ENCODE measurements at places on chromosomes 5 and 9.

GRCh38 chr5:104845541-104845940 is 1283.0 kb upstream of the NUDT12 start:
- H3K36me3 ChIP-seq, result 0 out of 2 replicates have a peak, but pooled peaks cover 8% of the 10 kb centered on the region
- H3K4me1 ChIP-seq, result no peaks in the 10 kb centered on the region
- no peak for DNase-seq
- no peak overlapping the region for H3K4me3 ChIP-seq

DNA sequence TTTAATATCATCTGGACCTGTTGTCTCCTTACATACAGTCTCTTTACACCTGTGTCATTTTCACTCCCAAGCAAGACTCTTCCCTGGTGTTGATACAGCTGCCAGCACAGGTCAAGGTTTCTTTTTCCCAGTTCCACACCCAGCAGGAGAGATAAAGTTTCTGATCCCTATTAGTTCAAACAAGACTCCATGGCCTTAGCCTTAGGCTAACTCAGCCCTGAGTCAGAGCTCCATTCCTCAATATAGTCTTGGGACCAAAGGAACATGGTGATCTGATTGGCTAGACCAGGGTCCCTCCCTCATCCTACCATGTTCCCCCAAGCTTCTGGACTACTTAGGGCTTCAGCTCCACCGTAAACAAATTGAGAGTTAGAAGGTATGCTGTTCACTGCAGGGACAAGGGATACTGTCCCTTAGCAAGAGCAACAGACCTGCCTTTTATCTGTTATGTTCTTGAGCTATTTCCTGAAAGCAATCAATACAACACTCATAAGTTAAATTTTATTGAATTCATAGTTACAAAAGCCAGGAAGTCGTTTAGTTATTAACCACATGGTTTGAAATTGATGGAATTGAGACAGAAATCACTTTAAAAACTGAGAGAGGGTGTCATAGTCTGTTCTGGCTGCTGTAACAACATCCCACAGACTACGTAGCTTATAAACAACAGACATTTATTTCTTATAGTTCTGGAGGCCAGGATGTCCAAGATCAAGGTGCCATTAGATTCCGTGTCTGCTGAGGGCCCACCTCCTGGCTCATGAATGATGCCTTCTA is 20.5 kb downstream of the SLC1A1 start:
- peaks cover 12% of the 10 kb centered on the region for H3K4me1 ChIP-seq
- H3K36me3 ChIP-seq, result peaks cover 3% of the 10 kb centered on the region
- DNase-seq, result no peak
- no peak overlapping the region for H3K4me3 ChIP-seq
- H3K27ac ChIP-seq, result no peak overlapping the region

- no peaks in the 10 kb centered on the region for H3K4me1 ChIP-seq
- DNase-seq, result peak; percentile 14
- no peak overlapping the region for H3K4me3 ChIP-seq
- no peak overlapping the region for H3K27ac ChIP-seq
These were observed 233.1 kb upstream of the IRX1 start for GRCh38 chr5:3362606-3362910.

GRCh38 chr9:35814106-35814840 is 569 bp downstream of the HINT2 start:
- peak overlapping the region; percentile 58 for H3K27ac ChIP-seq
- H3K27me3 ChIP-seq, result no peaks in the 10 kb centered on the region
- H3K4me1 ChIP-seq, result no peaks in the 10 kb centered on the region
- H3K4me3 ChIP-seq, result peak overlapping the region; percentile 84

DNA sequence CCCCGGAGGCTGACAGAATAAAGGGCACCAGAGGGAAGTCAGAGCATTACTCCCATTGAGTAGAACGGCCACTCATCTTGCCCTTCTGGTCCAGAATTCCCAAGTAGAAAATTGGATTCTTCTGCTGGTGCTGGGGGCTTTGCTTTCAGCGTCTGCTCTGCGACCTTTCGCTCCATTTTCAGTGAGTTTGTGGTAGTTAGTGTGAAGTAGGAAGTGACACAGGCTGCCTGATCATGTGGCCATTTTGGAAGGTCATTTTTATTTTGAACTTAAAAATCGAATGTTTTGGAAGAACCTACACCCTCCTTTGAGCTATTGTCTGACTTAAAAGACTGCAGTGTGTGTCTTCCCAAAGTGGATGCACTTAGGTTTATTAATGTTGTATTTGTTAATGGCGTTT is 56.7 kb upstream of the FAM120AOS start:
- H3K36me3 ChIP-seq, result no peaks in the 10 kb centered on the region
- no peak overlapping the region for H3K4me3 ChIP-seq
- no peaks in the 10 kb centered on the region for H3K4me1 ChIP-seq
- no peaks in the 10 kb centered on the region for H3K27me3 ChIP-seq

DNA sequence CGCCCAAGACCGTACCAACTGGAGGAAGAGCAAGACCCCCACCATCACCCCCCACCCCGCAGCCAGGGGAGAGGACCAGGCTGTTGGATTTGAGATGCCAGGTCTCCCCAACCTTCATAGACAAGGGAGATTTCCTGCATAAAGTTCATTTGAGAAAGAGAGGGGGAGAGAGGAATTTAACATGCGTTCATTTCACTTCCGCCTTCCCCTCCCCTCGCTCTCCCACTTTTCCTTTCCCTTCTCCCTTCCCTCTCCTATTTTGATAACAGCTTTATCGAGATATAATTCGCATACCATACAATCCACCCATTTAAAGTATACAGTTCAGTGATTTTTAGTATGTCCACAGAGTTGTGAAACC is 4.2 kb upstream of the NKX2-5 start:
- peaks cover 5% of the 10 kb centered on the region for H3K4me1 ChIP-seq
- no peaks in the 10 kb centered on the region for H3K36me3 ChIP-seq
- no peak for DNase-seq
- H3K27me3 ChIP-seq, result peaks cover 94% of the 10 kb centered on the region

- DNase-seq, result no peak
- no peak overlapping the region for H3K27ac ChIP-seq
- H3K36me3 ChIP-seq, result no peaks in the 10 kb centered on the region
- H3K4me1 ChIP-seq, result 0 out of 2 replicates have a peak, but pooled peaks cover 2% of the 10 kb centered on the region
- no peaks in the 10 kb centered on the region for H3K27me3 ChIP-seq
These were observed 171.1 kb upstream of the TLX3 start for GRCh38 chr5:171137768-171138525.

GRCh38 chr9:79880626-79881025 is 308.9 kb downstream of the TLE4 start:
- no peak overlapping the region for H3K4me3 ChIP-seq
- no peak overlapping the region for H3K27ac ChIP-seq
- no peaks in the 10 kb centered on the region for H3K4me1 ChIP-seq
- DNase-seq, result no peak

GRCh38 chr5:144422018-144422727 is 251.5 kb downstream of the KCTD16 start:
- H3K36me3 ChIP-seq, result peaks cover 5% of the 10 kb centered on the region
- H3K4me1 ChIP-seq, result no peaks in the 10 kb centered on the region
- H3K4me3 ChIP-seq, result no peak overlapping the region
- no peak for DNase-seq
- H3K27me3 ChIP-seq, result no peaks in the 10 kb centered on the region
- H3K27ac ChIP-seq, result no peak overlapping the region

DNA sequence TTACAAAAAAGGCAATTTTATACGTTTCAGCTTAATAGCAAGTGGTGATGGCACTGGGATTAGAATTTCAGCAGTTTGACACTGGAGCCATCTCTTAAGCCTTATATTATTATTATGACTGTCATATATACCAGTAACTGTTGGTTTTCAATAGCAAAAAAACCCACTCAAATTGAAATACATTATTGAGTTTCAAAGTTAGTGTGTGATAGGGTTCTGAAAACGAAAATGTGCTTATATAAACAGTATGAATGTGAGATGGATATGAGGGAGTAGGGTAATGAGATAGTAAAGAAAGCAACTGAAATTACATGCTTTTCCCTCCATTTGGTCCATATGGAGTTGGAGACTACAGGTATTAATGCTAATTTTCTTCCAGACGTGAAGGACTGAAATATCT is 68.6 kb upstream of the ACTBL2 start:
- no peak overlapping the region for H3K4me3 ChIP-seq
- no peak overlapping the region for H3K27ac ChIP-seq
- H3K36me3 ChIP-seq, result no peaks in the 10 kb centered on the region
- H3K27me3 ChIP-seq, result no peaks in the 10 kb centered on the region

GRCh38 chr9:125492719-125493118 is 214.3 kb downstream of the MAPKAP1 start:
- H3K27me3 ChIP-seq, result no peaks in the 10 kb centered on the region
- no peaks in the 10 kb centered on the region for H3K36me3 ChIP-seq
- no peak for DNase-seq

- H3K4me1 ChIP-seq, result no peaks in the 10 kb centered on the region
- no peak for DNase-seq
- no peaks in the 10 kb centered on the region for H3K36me3 ChIP-seq
- H3K27ac ChIP-seq, result no peak overlapping the region
- no peak overlapping the region for H3K4me3 ChIP-seq
These were observed 127.5 kb upstream of the MTAP start for GRCh38 chr9:21674894-21675293.

Data from H9 (cell line).